GM18507 (cell line): ENCODE measurements at places on chromosomes 13 and 19.
A peak's percentile ranks its signal among the peaks of the same experiment; 100 is the strongest.

- no peak for DNase-seq
These were observed 113.8 kb downstream of the IRS2 start for GRCh38 chr13:109672545-109672944.

- DNase-seq = no peak
These were observed 1494.9 kb upstream of the MIR17HG start for GRCh38 chr13:89852570-89852969.

DNA sequence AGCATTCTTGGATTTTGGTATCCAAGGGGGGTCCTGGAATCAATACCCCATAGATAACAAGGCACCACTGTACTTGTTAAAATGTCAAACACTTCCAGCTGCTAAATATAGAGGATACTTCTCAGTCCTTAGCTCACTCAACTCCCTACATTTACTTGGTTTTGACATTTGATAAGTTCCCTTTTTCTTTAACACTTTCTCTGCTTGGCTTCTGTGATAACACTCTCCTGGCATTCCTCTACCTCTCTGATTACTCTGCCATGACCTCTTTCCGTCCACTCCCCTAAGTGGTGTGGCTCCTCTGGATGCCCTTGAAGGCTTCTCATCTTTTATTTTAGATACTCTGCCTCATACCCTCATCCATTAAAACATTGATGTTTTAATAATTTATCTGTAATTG, 65.2 kb downstream of the MICU2 start:
- no peak for DNase-seq

DNA sequence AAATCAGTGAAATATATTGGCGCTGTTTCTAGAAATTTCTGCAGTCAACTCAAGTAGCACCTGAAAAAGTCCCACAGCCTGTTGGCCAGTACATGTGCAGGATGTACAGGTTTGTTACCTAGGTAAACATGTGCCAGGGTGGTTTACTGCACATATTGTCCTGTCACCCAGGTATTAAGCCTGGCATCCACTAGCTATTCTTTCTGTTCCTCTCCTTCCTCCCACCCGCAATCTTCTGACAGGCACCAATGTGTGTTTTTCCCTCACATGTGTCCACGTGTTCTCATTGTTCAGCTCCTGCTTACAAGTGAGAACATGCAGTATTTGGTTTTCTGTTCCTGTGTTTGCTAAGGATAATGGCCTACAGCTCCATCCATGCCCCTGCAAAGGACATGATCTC, 13.1 kb upstream of the SCEL start:
- DNase-seq = no peak

GRCh38 chr13:25085125-25085742, 10.7 kb upstream of the PABPC3 start:
- DNase-seq = no peak

- DNase-seq = no peak
These were observed 296.7 kb upstream of the DACH1 start for GRCh38 chr13:72163678-72164077.

GRCh38 chr13:85230691-85231093, 568.5 kb downstream of the SLITRK6 start:
- DNase-seq = no peak

- no peak for DNase-seq
These were observed 67.5 kb downstream of the CHST8 start for GRCh38 chr19:33689138-33689746.

DNA sequence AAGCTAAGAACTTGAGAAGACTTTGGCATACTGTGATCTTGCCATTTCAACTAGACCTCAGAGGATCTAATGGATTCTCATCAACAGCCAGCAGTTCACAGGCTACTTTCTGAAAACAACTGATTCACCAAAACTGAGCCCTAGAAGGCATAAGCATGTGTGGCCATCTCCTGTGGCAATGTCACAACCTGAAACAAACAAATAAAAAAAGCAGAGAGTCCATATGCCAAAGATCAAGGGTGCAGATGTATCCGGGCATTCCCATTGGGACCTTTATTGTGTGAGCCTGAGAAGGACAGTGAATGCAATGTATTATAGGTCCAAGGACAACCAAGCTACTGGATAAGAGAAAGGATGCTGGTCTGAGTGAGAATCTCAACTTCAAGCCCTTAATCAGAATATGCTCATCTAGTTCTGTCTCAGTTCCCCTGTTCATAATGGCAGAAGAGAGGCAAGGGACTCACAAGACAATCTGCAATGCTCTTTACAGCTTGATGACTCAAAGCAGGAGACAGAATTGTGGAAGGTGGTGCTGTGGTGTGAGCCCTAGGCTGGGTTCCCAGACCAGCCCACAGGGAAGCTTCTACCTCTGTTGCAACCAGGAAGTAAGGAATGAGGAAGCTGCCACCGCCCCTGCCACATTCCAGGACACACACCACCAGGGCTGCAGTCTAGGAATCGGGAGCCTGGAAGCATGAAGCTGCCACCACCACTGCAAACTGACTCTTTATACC, 133.7 kb downstream of the RAP2A start:
- DNase-seq = peak; percentile 20

DNA sequence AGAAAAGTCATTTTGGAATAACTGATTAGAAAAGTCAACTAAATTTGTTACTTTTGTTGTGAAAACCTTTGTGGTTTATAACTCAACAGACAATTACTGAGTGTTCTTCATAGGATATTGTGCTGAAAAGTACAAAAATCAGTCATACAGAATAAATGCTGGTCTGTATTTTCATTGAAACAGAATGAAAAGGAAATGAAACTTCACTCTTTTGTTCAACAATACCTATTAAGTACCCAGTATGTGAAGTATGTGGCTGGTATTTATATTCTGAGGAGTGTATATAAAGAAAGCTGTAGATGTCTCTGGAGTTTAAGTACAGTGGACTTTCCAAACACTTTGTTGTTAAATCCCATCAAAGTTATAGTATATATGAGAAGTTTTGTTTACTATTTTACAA, 828.4 kb upstream of the ATXN8OS start:
- no peak for DNase-seq

DNA sequence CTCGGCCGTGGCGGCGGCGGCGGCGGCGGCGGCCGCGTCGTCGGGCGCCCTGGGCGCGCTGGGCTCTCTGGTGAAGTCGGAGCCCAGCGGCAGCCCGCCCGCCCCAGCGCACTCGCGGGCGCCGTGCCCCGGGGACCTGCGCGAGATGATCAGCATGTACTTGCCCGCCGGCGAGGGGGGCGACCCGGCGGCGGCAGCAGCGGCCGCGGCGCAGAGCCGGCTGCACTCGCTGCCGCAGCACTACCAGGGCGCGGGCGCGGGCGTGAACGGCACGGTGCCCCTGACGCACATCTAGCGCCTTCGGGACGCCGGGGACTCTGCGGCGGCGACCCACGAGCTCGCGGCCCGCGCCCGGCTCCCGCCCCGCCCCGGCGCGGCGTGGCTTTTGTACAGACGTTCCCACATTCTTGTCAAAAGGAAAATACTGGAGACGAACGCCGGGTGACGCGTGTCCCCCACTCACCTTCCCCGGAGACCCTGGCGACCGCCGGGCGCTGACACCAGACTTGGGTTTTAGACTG, 1.7 kb downstream of the SOX1 start:
- DNase-seq = no peak

DNA sequence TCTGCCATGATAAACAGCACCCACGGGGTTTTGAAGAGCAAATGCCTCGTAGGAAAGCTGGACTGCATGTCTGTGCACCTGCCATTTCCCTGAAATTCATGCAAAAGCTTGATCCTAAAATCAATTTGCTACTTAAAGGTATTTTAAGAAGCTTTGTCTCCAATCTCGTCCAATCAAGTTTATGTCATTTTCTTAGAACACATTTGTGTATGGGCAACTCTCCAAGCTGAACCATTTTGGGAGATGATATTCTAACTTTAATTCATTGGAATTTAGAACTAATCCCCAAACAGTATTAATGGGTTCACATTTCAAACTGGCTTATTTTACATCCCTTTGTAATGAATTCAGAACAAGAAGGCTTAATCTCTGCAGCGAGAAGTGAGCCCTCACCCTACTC, 822 bp downstream of the ADPRHL1 start:
- no peak for DNase-seq

- DNase-seq = no peak
These were observed 195.7 kb downstream of the KLF12 start for GRCh38 chr13:73938372-73939070.

- no peak for DNase-seq
These were observed 538 bp downstream of the ZNF428 start for GRCh38 chr19:43618921-43619261.

DNA sequence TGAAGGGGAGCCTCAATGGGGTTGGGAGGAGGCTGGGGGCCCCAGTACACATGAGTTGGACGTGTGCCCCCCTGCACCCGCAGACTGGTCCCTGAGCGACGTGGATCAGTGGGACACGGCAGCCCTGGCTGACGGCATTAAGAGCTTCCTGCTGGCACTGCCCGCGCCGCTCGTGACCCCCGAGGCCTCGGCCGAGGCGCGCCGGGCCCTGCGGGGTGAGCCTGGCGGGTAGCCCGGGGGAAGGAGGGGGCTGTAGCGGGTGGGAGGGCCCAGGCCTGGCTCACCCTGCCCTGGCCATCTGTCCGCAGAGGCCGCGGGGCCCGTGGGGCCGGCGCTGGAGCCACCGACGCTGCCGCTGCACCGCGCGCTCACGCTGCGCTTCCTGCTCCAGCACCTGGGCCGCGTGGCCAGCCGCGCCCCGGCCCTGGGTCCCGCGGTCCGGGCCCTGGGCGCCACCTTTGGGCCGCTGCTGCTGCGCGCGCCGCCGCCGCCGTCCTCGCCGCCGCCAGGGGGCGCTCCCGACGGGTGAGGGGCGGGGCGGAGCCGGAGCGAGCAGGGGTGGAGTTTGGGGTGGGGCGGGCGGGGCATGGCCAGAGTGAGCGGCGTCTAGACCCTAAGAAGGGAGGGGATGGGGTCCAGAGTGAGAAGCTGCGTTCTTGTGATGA, 8.1 kb downstream of the PIK3R2 start:
- DNase-seq = peak; percentile 87

- DNase-seq = no peak
These were observed 71.0 kb downstream of the RASL11A start for GRCh38 chr13:27341616-27342015.

- no peak for DNase-seq
These were observed 14.6 kb downstream of the LHFPL6 start for GRCh38 chr13:39588384-39588783.

DNA sequence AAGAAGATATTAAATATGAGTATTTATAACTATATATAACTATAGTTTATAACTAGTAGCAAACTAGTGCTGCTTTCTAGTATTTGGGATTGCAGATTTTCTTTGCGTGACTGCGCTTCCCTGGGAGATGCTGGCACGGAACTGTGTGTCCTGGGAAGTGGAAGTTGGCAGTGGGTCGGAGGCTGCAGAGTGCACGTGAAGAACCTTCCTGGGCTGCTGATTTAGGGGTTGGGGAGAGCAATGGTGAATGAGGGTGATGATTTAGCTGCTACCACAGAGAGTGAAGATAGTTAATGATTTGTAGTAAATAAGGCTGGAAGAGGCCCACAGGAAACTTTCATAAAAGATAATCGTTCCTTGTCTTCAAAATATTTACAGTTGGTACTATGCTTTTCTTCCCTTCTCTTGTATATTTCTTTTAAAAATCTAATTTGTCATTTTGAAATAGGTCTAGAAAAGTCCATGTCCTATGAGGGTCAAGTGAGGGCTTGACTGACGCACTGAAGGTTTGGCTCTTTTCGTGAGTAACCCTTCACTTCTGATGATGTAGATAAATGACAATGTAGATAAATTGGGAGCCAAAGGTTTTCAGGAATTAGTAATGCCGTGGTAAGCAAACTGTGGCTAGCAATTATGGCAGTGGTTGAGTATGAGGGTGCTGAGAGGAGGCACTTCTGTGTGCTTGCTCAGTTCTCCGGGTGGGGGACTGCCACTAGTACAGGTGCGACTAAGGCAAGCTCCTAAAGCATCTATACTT, 3.0 kb upstream of the NAA16 start:
- DNase-seq = no peak

DNA sequence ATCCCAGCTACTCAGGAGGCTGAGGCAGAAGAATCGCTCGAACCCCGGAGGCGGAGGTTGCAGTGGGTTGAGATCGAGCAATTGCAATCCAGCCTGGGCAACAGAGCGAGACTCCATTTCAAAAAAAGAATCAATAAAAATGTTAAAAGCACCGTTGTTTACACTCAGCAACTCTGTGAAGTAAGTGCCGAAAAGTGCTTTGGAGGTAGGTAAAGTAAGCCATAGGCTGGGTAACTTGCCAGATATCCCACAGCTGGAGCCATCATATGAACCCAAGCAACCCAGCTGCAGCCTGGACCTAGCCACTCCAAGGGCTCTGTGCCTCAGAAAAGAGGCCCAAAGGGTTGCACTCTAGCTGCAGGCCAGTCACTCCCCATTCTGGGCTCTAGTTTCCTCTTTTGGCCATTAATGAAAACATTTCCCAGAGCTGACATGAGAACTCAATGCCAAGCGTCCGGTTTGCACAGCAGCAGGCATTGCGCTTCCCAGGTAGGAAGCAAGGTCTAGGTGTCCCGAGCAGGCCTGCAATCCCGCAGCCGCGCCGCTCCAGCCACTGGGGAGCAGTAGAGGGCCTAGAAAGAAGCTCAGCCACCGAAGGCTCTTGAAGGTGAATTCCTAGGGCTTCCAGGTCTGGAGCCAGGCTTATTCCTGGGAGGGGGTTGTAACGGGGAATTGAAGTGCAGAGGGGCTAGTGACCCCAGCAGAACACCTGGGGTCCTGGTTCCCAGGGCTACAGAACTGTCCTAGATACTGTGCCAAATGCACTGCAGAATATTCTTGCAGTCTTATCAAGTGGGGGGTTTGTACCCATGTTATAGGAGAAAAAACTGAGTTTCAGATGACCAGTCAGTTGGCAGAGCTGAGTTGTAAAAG, 4.1 kb upstream of the CD79A start:
- DNase-seq = no peak

DNA sequence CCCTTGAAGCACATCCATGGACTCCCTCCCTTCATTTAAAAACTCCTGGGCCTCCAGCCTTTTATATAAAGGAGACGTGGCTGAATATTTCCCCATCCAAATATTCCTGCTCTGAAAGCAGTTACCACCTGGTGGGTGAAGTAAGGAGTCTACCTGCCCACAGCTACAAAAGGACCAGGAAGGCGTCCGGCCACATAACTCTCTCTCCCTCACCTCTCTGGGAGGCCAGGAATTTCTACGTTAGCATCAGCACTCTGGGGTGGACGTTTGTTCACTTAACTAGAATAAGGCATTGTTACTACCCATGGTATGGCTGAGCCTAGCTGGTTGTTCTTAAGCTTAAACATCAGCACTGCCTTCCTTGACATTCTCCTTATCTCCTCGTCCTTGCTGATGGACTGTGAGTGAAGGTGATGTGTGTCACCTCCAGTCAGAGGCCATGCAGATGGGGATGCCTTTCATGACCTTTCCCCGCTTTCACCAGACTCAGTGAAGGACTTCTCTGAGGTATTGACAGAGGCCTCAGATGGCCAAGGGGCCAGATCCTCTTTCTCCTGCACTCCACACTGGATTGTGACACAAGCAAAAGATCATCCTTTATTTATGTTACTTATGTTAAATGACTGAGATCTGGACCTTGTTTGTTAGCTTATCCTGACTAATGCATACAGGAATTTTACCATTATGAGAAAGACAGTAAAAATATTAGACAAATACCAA, 22.2 kb upstream of the KPNA3 start:
- no peak for DNase-seq

- DNase-seq = no peak
These were observed 14.6 kb downstream of the CBLC start for GRCh38 chr19:44792281-44792680.

- DNase-seq = no peak
These were observed 22.2 kb downstream of the AP2S1 start for GRCh38 chr19:46828484-46828883.
